ENCODE measurements at places on chromosomes 1 and 21. TPM values are rescaled to one million over a fixed set of nuclear protein-coding genes. Genes with fewer than 3 reads are reported as not detected.
A peak's percentile ranks its signal among the peaks of the same experiment; 100 is the strongest.

DNA sequence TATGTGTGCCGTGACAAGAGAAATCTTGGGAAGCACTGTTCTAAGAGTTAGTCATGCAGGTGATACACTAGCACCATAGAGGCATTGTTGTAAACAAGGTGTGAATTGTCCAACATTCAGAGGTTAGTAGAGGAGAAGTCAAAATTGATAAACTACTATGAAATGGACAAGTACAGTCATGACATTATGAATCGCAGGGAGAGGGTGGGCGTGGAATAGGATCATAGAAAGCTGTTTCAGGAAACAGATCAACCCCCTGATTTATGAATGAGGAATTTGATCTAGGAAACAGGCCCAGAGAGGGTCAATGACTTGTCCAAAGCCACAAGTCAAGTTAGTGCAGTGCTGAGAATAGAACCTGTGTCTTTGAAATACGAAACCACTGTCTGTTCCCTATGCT is 58.5 kb upstream of the LAX1 start:
- DNase-seq: no peak

- no peak for DNase-seq
These were observed 173.5 kb downstream of the NPHP4 start for GRCh38 chr1:5818755-5819154.

DNA sequence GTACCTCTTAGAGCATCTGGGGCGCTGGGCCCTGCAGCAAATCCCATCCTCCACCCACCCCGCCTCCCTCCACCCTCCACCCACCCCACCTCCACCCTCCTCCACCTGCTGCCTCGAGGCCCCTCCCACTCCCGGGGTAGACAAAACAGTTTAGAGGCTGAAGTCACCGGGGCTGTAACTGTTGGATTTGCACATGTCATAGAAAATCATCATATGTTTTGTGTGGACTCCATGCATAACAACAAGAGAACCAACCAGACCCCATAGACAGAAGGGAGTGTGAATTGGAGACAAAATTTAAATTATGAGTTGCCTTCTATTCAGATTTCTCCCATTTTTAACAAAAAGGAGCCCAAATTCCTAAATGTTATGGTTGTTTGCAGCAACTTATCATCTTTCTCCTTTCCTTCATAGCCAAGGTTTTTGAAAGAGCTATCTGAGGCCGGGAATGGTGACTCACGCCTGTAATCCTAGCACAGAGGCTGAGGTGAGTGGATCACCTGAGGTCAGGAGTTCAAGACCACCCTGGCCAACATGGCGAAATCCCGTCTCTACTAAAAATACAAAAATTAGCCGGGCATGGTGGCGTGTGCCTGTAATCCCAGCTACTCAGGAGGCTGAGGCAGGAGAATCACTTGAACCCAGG is 28.2 kb upstream of the LGALS8 start:
- no peak for DNase-seq

DNA sequence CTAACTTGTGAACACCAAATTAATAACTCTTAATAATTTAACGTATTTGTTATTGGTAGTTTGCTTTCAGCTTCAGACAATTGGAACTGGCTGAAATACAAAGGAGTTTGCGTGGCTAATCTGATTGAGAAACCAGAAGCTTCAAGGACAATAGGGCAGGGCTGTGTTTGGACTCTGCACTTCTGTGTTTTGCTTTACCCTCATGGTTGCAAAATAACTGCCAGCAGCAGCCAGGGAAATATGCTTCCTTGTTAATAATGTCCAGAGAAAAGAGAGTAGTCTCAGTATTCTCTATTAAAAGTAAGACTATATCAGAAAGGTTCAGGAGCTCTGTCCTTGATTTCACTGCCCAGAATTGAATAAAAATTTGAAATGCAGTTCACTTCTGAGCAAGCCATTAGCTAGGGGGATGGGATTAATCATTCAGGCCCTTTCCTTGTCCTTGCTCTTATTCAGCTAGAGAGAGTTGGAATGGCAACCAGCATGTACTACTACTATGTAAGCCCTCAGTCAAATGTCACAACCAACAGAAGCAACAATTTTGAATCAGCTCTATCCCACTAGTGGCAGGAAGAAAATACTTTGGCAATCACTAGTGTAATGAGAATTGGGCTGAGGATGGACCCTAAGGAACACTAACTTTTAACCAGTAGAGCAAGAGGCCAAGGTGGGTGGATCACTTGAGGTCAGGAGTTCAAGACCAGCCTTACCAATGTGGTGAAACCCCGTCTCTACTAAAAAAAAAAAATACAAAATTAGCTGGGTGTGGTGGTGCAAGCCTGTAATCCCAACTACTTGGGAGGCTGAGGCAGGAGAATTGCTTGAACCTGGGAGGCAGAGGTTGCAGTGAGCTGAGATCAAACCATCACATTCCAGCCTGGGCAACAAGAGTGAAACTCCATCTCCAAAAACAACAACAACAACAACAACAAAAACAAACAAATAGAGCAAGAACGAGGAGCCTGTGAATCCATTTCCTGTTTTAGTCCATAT is 76.8 kb downstream of the POU2F1 start:
- no peak for DNase-seq

DNA sequence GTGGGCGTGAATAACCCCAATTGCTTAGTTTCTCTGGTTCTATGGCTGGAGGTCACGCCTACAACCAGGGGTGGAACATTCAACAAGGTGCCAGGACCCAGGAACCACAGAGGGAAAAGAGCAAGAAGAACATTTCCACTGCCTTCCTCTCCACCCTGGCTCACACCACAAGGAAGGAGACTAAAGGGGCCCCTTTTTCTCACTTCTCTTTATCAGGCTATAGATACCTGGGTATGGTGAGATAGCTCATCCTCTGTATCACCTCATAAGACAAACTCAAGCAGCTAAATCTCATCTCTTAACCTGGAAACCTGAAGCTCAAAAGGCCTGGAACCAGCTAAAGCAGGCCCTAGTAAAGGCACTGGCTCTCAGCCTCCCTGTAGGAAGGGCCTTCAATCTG is 438.8 kb upstream of the OLFM3 start:
- no peak for DNase-seq

CLDN17 gene
- total RNA-seq: not detected

DNA sequence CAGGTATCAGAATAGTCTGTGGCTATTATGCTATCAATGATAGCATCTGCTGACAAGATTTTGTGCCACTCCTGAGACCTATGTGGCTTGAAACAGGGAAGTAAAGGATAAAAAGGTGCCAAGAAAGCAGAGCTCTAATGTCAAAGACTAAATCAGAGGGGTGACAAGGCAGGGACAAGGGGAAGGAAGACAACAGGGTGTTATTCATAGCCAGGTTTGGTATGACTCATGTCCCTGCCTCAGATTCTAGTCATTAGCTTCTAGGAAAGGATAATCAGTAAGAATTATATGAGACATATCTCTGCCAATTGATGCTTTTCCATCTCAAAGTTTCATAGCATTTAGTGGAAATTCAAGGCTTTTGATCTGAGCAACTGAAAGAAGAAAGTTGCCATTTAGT is 31.8 kb upstream of the PLD5 start:
- DNase-seq: no peak

SKI gene
- total RNA-seq: 35.3 TPM

- DNase-seq: no peak
These were observed 18.9 kb downstream of the FGGY start for GRCh38 chr1:59315529-59316463.

DNA sequence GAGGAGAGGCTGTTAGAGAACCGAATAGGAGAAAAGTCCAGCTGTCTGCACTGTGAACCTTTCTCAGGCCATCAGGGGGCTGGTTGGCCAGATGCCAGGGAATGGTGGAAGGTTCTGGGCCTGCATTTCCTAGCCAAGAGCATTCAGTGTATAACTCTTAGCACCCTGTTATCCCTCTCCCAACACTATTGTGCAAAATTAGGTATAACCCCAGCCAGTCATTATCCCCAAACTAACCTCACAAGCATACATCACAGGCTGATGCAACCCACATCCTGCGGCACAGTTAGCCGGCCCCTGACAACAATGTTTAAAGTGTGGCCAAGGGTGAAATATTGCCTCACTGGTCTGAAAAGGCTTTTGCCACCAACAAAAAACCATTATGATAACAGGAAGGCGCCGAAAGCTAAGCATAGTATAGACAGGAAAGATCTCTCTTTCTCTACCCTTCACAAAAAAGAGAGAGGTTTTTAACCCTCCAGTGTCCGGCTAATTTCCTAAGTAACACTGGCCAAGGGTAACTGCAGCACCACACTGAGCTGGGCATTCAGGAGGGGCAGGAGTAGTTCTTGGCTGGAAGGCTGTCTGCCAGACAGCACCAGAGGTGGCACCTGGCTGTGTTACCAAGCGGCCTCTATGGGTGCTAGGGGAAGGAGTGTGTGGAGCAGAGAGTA is 77.3 kb upstream of the BCAR3 start:
- DNase-seq: no peak

- no peak for DNase-seq
These were observed 957 bp downstream of the CAPN9 start for GRCh38 chr1:230747890-230748800.

DNA sequence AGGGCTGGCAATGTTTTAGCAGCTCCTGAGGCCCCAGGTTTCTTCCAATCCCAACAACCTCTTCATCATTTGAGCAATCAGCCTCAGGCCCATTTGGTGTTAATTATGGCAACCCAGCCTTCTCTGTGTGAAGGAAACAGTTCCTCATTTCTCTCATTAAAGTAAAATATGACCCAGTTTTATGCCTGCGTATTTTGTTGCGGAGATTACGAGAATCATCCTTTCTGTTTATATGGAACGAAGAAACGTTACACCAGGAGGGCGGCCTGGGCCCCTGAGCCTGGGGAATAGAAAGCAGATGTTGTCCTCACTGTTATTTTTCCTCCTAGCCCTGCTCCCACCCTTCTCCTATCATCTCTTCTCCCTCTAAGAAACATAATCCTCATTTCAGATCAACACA is 332.2 kb upstream of the USP24 start:
- DNase-seq: no peak

GRCh38 chr1:51946300-51946699 is 44.2 kb downstream of the RAB3B start:
- no peak for DNase-seq

DNA sequence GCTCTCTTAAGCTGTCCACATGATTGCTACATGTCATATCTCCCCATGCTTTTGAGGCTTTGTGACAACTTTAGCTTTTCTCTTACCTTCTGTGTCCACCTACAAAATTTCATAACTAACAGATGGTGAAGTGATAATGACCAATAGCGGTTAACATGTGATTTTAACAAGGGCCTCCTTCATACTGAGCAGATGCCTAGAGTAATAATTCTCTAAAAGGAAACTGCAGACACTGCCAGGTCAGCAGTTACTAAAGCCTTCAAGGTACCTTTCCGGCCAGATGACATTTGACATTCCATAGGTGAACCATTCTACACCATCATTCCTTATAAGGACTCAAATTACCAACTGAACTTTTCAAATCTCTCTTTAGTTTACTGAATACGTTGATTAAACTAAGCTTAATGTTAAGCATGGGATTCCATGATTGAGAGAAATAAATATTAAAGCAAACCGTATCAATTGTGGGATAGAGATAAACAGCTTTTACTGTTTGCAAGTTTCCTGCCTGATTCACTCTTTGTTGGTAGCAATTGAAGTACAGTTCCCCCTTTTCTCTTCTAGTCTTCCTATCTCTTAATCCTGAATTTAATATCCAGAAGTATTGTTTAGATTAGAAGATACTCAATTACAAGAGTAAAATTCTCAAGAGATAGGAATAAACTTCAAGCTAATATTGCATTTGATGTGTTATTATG is 205.1 kb downstream of the PLA2G4A start:
- DNase-seq: no peak

DNA sequence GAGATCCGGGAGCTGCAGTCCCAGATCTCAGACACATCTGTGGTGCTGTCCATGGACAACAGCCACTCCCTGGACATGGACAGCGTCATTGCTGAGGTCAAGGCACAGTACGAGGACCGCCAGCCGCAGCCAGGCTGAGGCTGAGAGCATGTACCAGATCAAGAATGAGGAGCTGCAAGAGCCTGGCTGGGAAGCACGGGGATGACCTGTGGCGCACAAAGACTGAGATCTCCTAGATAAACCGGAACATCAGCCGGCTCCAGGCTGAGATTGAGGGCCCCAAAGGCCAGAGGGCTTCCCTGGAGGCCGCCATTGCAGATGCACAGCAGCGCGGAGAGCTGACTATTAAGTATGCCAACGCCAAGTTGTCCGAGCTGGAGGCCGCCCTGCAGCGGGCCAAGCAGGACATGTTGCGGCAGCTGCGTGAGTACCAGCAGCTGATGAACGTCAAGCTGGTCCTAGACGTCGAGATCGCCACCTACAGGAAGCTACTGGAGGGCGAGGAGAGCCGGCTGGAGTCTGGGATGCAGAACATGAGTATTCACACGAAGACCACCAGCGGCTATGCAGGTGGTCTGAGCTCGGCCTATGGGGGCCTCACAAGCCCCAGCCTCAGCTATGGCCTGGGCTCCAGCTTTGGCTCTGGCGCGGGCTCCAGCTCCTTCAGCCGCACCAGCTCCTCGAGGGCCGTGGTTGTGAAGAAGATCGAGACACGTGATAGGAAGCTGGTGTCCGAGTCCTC is 25.5 kb downstream of the ETV3L start:
- peak; percentile 47 for DNase-seq

DNA sequence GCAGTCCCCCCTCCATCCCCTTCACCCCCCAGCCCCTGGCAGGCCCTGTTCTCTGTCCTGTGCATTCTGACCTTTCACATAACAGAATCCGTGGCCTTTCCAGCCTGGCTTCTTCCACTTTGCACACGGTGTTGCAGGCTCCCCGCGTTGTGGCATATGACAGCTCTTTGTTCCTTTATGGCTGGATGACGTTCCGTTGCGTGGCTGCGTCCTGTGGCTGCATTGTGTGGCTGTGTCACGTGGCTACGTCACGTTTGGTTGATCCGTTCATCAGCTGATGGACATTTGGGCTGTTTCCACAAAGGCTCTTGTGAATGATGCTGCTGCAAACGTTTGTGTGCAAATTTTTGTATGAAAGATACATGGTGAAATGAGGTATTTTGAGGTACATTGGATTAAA is 53.3 kb downstream of the PDE9A start:
- DNase-seq: no peak

MATN1 gene
- total RNA-seq: not detected

NTRK1 gene
- 1.3 TPM for total RNA-seq

- no peak for DNase-seq
These were observed 218.3 kb upstream of the HOOK1 start for GRCh38 chr1:59596432-59596831.

- no peak for DNase-seq
These were observed 688.8 kb downstream of the PLA2G4A start for GRCh38 chr1:187517546-187517945.

DNA sequence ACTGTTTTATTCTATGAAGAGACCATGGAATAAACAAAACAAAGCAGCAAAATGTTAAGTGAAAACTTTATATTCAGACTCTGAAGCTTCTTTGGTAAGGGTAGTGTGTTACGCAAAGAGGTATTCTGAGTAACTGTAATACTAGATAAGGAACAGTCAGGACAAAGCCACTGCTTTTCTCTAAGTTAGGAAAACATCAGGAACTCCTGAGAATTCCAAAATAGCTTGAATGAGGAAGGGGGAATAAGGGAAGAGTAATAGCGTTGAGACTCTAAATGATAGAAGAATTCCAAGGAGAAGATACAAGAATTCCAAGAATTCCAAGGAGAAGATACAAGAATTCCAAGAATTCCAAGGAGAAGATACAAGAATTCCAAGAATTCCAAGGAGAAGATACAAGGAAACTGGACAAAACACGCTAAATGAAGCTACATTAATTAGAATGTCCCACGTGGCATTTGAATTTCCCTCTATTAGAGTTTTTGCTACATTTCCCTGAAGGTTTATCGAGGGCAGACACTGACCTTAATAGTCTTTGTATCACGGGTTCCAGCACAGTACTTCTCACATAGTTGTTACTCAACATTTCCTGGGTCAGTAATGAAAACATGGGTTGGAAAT is 71.5 kb downstream of the SMYD3 start:
- no peak for DNase-seq

- DNase-seq: no peak
These were observed 36.5 kb downstream of the C4BPA start for GRCh38 chr1:207140536-207140935.
